HEK293T (cell line): ENCODE measurements at places on chromosomes 13 and 19.

DNA sequence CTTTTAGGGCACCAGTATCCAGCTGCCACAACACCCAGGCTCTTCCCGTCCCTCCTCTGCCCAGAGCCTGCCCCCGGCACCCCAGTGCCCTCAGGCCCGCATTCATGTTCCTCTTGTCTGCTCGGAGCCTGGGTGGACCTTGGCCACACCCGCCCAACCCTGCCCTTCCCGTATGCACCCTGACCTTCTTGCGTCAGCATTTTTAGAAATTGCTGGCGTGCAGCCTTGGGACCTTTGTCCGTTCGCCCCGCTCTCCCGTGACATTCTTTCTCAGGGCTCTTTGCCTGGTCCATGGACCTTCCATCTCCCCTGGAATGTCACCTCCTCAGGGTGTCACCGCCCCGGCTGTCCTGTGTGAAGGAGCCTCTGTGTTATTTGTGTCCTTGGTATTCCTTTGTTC lies 7.6 kb downstream of the NUCB1 start:
- DNase-seq = no peak

GRCh38 chr13:67440236-67440975 lies 210.3 kb upstream of the PCDH9 start:
- no peak for DNase-seq

DNA sequence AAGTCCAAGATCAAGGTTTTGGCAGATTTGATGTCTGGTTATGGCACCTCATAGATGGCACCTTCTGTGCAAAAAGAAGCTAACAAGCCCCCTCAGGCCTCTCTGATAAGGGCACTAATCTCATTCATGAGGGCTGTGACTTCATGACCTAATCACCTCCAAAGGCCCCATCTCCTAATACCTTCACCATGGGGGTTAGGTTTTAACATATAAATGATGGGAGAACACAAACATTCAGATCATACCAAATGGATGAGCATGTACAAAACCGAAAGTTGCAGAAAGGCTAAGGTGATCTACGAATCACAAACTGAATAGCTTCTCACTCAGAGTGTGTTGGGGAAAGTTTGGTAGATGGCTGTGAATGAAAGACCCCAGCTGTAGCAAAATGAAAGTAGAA lies 217.4 kb downstream of the TBC1D4 start:
- no peak for DNase-seq

DNA sequence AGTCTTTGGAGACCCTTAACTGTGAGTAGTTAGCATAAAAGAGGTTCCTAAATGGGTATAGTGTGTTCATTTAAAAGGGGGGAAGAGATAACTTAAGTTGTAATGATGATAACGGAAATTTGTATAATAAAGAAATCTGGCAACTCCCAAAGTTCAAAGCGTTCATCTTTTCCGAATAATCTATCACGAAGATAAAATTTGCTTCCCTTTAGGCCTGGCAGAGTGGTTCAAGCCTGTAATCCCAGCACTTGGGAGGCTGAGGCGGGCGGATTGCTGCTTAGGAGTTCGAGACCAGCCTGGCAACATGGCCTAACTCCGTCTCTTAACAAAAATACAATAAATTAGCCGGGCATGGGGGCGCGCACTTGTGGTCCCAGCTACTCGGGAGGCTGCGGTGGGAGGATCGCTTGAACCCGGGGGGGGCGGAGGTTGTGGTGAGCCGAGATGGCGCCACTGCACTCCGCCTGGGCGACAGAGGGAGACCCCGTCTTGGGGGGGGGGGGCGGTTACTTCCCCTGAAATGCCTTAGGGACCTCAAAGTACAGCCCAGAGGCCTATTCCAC lies 934 bp downstream of the N4BP2L2 start:
- DNase-seq = no peak

GRCh38 chr19:4393947-4394590 lies 6.3 kb downstream of the SH3GL1 start:
- DNase-seq = no peak
